Fibroblast of upper back skin (primary cell): ENCODE measurements at places on chromosomes 1 and 21.

GRCh38 chr1:232450615-232451014 lies 179.3 kb downstream of the SIPA1L2 start:
- DNase-seq, result peak; percentile 30

DNA sequence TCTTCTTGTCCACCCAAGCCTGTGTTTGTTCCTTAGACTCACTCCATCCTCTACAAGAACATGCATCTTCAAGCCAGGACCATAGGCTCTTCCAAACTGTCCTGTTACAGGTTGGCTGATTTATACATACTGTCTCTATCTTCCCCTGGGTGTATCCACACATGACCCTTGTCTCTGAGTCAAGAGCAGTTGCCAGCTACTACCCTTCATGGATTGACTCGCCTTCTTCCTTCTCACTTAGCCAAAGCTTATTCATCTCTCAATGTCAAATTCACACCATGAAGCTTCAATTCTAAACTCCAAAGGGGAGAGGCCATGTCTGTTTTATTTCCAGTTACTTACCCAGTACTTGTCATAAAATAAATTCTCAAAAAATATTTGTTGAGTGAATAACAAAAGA lies 64.1 kb upstream of the CACHD1 start:
- DNase-seq, result no peak

DNA sequence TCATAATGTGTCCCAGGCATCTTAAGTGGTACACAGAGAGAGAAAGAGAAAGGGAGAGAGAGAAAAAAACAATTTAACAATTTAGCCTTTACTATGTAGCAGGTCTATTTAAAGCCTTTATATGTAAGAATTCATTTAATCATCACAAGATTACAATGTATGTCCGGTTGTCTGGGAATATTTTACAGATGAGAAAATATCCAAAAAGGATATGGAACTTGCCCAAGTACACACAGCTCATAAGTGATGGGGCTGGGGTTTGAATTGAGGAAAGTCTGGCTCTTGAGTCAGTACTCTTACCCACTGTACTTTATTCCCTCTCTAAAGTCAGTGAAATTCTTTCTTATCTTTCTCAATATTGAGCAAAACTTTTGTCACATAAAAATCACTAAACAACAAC lies 104.6 kb downstream of the LYPLAL1 start:
- peak; percentile 58 for DNase-seq

DNA sequence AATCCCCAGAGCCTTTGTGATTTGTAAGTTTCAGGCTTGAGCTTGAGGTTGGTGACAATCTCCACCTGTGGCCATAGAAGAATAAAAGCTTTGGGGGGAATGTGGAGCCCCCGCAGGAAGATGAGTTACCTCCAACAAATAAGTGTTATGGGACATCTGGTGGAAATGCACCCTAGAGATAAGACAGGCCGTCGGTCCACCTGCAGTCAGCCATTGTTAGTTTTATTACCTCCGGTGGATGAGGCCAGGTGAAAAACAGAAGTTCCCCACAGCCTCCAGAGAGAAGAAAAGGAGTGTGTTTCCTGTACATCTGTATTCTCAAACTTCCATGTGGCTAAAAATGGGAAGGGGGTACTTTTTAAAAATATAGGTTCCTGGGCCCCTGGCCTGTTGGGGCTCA lies 137.4 kb downstream of the KAZN start:
- DNase-seq, result no peak

- DNase-seq, result no peak
Observed at GRCh38 chr1:192581131-192581927, 5.8 kb downstream of the RGS1 start.

DNA sequence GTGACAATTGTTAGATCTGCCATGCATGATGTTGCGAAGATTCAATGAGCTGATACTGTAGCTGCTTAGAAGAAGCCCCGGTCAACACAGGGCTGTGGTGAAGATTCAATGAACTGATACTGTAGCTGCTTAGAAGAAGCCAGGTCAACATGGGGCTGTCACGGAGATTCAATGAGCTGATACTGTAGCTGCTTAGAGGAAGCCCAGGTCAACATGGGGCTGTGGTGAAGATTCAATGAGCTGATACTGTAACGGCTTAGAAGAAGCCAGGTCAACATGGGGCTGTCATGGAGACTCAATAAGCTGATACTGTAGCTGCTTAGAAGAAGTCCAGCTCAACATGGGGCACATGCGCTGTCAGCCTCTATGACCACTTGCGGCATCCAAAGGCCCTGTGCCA lies 18.8 kb upstream of the BACE2 start:
- DNase-seq, result no peak

- DNase-seq, result no peak
Observed at GRCh38 chr1:5751833-5752745, 240.1 kb downstream of the NPHP4 start.

- DNase-seq, result no peak
Observed at GRCh38 chr1:20666146-20666545, 5.0 kb upstream of the DDOST start.

GRCh38 chr1:113872219-113872935 lies 865 bp upstream of the PTPN22 start:
- DNase-seq, result no peak

DNA sequence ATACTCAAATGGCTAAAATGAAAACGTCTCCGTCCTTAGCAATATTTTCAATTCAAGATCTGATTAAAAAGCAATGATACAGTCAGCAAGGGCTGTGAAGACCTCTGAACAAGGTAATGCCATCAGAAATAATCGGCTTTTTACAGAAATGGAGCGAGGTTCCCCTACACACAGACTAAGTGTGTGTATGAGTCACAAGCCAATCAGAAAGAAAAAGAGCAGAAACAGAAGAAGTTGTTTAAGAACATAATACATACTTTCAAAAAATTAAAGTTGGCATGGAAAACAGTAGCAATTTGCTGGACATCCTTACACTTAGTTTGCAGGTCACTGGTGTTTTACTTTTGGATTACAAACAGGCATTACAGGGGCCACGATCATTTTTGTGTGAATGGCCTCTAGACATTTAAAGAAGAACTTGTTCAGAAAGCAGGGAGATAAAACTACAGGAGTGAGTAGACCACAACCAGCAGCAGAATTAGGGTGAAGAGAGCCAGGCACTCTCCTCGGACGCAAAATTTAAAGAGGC lies 350.0 kb upstream of the RUNX1 start:
- DNase-seq, result no peak
